Activated T-cell treated with anti-CD3 and anti-CD28 coated beads for 48 hours (primary cell): ENCODE measurements at places on chromosomes 5 and 9.

DNA sequence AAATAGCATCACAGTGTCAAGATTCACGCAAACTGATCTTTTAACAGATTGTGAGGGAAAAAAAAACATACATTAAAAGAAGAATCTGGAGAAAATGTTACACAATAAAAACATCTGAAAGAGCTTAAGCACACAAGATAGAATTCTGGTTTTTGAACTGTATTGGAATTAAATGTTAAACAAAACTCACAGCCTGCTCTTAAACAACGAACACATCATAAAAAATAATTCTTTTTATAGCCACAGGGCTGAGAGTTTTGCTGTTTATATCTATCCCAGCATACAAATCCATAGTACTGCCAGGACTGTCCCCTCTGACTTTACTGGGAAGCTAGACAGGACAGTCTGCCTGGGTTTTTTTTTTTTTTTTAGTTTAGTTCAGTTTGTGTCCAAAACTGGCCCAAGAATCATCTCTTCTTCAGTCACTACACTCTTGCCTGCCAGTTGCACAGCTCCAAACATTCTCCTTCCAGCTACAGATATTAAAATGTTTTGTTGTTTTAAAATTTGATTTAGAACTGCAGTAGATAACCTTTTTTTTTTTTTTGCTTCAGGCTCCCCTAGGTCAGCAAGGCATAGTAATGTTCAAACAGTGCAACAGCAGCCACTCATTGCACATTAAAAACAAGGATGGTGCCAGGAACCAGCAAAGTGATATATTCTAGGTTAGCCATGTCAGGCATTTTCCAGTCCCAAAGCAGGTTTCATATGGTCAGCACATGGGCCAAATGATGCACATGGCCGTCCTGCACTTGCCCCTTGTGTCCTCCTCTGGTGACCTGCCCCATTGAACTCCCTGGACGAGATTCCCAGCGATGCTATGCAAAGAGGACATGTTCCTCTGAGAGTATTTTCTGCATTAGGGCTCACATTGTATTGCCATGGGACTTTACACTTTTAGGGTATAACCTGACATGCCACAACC, 173.6 kb downstream of the ARL15 start:
- no peak for DNase-seq

DNA sequence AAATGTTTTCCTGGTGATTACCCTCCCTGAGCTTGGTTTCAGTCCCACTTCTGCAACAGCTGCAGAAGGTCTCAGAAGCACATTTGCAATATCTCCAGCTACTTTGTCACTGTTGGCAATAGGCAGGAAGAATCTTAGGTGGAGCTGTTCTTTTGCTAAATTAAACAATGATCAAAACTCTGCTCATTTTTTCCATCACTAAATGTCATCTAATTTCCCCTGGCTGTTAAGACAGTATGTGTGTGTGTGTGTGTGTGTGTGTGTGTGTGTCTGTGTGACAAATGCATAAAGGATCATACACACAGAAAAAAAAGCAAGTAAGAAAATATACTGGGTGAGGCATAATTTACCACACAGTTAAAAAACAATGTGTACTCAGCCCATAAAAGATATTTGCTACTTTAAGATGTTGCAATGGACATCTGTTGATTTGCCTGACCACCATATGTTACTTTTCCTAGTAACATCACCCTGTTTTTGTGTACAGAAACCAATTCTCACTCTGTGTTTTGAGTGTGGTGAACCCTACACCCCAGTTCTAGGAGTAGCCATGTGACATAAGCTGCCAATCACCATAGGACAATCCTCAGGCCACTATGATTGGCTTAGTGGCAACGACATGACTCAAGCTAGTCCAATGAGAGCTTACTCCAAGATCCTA, 572.6 kb upstream of the CLINT1 start:
- no peak for DNase-seq

DNA sequence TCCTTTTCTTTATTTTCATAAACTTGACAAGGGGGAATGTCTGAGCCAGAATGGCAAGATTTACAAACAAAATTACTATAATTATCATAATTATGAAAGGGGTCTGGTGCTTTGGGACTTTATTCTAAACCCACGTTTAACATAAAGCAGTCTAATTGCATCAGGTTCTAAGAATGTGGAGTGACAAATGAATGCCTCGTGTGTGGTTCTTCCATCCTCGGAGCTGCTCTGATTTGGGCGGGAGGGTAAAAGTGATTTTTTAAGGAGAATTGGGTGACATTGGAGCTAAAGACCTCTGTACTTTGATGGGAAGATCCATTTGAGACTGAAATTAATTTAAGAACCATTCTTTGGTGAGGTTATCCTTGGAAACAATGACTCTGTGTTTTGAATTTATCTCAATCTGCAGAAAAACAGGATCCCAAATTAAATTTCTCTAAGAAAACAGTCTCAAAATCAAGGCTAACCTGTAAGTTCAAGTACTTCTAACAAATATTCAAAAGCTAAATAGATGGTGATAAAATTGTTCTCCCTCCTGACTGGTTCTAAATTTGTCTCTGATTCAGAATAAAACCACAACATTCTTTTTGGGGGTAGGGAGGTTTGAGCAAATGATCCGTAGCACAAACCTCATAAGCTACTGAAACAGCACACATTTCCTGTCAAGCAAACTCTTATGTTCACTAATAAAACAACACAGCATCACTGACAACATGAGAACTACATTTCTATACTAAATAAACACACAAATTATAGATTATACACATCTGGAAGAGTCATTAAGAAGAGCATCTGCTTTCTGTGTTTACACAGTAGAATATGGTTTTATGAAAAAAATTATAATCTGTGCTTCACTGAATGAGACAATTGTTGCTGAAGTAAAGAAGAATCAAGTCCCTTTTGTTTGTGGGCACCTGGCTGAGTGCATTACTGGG, 85.5 kb downstream of the DCP2 start:
- no peak for DNase-seq

DNA sequence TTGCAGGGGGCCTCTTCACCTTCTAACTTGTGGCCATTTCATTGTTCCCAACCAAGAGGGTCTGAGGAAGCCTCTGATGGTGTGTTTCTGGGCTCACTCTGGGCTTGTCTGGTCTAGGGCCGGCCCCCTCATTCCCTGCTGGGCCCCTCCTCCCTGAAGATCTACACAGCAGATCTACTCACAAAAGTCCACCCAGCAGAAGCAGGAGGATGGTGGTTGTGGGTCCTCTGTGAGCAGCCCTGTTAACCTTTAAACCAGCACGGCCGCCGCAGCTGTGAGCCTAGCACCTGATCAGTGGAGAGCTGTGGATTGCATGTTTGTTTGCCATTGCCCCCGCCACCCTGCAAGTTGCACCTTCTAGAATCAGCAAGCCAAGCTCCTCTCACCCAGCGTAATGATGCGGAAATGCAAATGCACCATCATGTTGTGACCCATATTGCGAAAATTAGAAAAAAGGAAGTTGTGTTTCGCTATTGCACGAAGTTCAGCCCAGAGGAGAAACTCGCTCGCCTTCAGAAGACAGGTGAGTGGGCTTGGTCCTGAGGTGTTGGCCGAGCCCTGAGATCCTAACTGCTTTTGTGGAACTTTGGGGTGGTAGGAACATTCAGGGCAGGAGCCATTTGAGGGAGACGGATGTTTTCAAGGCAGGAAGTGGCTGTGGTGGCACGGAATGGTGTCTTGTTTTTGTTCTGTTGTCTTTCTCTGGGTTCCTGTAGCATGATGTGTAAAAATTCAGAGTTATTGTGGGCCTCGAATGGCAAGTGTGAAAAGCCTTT, 16.7 kb downstream of the FGD3 start:
- DNase-seq, result peak; percentile 50

- DNase-seq, result no peak
Observed at GRCh38 chr9:101018467-101018866, 10.1 kb upstream of the PLPPR1 start.

DNA sequence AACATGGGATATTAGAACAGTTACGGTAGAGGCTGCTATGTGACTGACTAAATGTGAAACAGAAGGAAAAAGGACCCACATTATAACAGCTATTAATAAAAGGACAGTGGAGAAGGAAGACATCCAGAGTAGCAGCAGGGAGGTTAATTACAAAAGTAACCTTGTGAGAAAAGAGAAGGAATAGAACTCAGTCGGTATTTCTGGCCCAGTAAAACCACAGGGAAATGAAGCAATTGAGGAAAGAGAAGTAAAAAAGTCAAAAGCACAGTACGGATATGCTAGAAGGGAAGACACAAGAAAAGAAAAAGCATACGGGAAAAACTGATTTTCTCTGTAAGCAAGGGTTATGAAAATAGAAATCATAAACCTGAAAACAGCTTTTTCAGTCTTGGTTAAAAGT, 164.7 kb downstream of the RFX3 start:
- no peak for DNase-seq

DNA sequence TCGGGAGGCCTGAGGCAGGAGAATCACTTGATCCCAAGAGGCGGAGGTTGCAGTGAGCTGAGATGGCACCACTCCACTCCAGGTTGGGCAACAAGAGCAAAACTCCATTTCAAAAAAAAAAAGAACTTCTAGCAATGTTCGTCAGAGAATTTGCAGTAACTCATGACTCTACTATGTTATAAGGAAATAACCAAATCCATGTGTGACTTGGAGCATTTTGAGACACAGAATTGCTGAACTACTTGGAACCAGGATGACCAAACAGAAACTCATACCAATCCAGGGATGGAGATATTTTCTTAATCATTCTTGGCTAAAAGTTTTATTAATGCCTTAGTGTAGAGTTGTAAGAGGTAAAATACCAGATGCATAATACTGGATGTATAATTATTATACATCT, 99.9 kb upstream of the BNC2 start:
- no peak for DNase-seq

GRCh38 chr9:76652894-76653293, 111.3 kb upstream of the PCA3 start:
- no peak for DNase-seq

GRCh38 chr9:116447934-116448333, 239.2 kb upstream of the TRIM32 start:
- DNase-seq, result no peak

DNA sequence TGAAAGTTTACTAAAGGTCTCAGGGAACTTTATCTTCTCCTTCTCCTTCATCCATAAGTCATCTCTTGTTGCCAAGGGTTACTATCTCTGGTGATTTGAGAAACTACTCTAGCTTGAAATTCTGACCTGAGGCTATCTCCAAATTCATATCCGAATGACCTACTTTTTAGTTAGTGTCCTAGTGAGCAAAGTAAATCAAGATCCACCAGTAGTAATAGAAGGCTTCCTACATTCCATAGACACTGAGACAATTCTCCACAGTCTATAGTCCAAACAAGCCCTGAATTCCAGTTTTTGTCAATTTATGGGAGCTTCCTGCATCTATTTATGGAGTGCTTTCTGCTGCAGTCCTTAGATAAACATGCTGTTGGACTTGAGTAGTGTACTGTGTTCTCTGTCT, 5.0 kb downstream of the IL7R start:
- DNase-seq, result no peak

GRCh38 chr9:96087669-96088299, 212.3 kb downstream of the ERCC6L2 start:
- no peak for DNase-seq

- peak; percentile 51 for DNase-seq
Observed at GRCh38 chr5:73160239-73160671, 12.7 kb upstream of the TMEM174 start.

- no peak for DNase-seq
Observed at GRCh38 chr9:89710697-89711096, 105.9 kb downstream of the GADD45G start.

- no peak for DNase-seq
Observed at GRCh38 chr5:68950125-68950524, 143.7 kb upstream of the SLC30A5 start.

DNA sequence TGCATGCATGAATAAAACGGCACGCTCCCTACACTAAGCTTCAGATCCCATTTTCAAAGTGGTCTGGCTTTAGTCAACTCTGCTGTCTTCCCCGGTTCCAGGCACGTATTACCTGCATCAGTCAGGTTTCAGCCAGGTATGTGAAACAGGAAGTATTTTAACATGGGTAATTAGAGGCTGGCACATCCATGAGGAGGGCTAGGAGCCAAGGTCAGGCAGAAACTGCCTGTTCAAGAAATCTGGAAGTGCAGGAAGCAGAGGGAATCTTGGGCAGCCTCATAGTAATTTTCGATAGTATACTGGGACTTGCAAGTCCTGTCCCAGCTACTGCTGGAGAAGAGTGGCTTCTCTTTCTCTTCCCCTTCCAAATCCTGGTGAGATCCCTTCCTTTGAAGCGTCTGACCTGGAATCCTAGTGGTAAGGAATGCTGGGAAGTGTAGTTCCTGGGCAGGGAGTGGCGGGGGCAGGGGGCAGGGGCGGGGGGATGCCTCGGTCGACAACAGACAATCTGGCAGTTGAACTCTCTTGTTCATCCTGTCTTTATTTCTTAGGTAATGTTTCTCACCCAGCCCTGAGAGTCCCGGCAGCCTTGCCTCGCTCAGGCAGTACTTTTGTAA, 403.1 kb downstream of the TLE4 start:
- no peak for DNase-seq

- DNase-seq, result no peak
Observed at GRCh38 chr9:127660886-127661741, 45.7 kb upstream of the CFAP157 start.

GRCh38 chr5:131482617-131483016, 152.4 kb downstream of the RAPGEF6 start:
- DNase-seq, result no peak

DNA sequence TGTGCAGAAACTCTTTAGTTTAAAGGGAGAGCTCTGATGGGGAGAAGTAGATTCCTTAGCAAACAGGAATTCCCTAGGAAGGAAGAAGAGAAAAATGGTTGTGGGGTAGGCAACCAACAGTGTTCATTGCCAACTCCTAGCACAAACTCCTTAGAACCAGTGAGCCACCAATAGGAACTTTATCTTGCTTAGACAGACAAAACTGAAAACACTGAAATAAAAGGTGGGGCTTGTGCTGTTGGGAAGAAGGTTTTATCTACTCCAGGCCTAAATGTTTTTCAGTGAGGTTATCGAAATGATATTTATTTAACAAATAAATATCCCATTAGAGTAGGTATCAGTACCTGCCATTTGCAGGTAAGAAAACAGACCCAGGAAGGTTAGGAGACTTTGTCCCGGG, 7.7 kb upstream of the GLRX start:
- no peak for DNase-seq

GRCh38 chr9:126498331-126498730, 115.4 kb upstream of the LMX1B start:
- no peak for DNase-seq

GRCh38 chr9:96450613-96451528, 902 bp downstream of the HABP4 start:
- DNase-seq, result peak; percentile 19

GRCh38 chr9:109277451-109277850, 43.4 kb downstream of the EPB41L4B start:
- DNase-seq, result no peak

DNA sequence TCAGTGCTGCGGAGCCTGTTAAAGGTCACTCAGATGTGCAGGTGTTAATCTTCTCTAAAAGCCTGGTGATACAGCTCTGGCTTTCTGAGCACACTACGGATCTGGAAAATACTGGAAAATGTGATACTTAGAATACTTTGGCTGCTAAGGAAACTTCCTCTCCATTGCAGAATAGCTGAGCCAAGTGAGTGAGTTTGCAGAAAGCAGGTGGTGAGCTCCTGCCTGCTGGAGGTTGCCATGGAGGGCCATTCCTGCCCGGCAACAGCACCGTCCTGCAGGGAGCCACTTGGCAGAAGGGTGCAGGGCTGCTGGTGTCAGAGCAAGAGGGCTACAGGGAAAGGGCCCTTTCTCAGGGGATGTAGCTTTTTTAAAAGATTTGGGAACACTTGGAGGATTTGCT, 40.7 kb downstream of the SECISBP2 start:
- no peak for DNase-seq
